Fibroblast of lung (primary cell): ENCODE measurements at places on chromosomes 13 and 19.
A peak's percentile ranks its signal among the peaks of the same experiment; 100 is the strongest.

DNA sequence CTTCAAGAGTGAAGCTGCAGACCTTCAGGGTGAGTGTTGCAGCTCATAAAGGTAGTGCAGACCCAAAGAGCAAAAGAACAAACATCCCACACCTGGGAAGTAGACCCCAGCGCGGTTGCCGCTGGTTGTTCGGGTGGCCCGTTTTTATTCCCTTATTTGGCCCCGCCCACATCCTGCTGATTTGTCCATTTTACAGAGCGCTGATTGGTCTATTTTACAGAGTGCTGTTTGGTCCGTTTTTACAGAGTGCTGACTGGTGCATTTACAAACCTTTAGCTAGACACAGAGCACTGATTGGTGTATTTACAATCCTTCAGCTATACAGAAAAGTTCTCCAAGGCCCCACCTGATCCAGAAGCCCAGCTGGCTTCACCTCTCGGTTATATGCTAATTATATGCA is 1.0 kb downstream of the SCGB2B2 start:
- DNase-seq = no peak

- no peak for DNase-seq
These were observed 314.8 kb downstream of the PCDH17 start for GRCh38 chr13:57946361-57946760.

DNA sequence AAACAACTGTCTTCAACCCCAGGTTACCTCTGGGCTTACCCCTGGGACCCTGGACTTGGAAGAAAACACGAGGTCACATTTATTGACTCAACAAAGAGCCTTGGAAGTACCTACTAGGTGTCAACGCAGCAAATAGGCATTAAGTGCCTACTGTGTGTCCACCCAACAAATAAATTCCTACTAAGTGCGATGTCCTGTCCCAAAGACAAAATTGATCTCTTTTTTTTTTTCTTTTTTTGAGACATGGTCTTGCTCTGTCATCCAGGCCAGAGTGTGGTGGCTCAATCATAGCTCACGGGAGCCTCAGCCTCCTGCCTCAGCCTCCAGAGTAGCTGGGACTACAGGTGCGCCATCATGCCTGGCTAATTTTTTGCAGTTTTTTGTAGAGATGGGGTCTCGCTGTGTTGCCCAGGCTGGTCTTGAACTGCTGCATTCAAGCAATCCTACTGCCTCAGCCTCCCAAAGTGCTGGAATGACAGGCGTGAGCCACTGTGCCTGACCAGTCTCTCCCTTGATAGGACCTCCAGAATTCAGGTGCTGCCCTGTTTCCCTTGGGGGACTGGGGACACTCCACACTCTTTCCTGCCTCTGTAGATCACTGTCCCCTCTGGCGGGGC is 589 bp upstream of the S1PR2 start:
- DNase-seq = no peak

DNA sequence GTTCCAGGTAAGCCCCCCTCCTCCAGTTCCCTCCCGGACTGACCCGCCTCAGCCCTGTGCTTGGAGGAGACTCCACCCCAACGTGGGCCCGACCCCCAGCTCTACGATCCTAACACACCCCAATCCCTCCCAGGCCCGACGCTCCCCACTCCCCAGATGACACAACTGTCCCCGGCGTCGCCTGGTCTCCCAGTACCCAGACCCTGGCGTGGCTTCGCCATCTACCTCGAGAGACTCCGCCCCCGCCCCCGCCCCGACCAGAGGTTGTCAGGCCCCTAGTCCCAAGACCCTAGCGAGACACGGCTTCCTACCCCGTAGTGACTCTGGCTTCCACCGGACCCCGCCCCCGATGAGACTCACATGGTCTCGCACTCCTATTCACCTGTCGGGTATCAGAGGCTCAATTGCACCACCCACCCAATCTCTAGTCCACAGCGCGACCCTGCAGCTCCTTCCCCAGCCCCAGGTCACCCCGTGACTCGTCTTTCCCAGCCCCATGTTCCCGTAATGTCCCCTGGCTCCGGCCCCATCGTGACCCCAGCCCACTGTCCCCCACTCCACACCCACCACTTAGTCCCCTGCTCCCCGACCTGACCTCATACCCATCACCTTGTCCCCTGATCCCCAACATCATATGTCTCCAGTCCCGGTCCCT is 2.9 kb downstream of the CD37 start:
- no peak for DNase-seq

DNA sequence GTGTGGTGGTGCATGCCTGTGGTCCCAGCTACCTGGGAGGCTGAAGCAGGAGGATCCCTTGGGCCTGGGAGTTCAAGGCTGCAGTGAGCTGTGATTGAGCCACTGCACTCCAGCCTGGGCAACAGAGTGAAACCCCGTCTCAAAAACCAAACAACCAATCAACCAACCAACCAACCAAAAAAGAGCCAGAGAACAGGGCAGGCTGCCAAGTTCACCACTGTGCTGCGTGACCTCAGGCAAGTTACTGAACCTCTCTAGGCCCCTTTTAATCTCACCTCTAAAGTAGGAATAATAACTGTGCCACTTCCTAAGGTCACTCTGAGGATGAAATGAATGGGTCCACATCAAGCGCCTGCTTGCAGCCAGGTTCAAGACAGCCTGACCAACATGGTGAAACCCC is 16.9 kb downstream of the TJP3 start:
- no peak for DNase-seq

DNA sequence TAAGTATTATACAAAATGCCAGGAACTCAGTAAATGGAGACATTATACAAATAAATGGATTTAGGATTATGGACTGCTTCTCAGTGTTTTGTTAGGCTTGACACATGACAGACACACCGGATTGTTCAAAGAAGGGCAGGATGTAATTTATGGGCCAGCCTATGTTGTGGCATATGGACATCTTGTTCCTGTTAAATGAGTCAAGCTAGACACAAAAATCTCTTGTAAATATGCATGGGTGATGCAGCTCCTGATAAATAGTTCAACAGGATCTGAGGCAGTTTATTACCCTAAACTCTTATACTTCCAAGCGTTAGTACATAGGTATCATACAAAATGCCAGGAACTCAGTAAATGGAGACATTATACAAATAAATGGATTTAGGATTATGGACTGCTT is 502.3 kb downstream of the TBC1D4 start:
- DNase-seq = no peak

DNA sequence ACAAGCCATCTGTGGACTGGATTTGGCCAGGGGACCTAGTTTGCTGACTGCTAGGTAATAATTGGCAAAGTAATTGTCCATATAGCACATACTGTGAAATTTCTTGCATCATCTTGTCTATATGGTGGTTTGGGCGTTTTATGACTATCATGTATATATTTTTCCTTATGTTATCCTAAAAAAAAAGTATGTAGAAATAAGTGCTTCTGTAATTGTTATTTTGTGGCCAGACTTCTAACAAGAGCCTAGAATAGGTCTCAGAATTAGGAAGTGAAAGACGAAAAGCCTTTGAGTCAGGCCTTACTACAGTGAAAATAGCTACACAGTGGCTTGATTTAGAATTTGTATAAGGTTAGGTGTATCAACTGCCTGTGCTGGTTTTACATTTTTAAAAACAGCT is 4.2 kb downstream of the FNDC3A start:
- no peak for DNase-seq

DNA sequence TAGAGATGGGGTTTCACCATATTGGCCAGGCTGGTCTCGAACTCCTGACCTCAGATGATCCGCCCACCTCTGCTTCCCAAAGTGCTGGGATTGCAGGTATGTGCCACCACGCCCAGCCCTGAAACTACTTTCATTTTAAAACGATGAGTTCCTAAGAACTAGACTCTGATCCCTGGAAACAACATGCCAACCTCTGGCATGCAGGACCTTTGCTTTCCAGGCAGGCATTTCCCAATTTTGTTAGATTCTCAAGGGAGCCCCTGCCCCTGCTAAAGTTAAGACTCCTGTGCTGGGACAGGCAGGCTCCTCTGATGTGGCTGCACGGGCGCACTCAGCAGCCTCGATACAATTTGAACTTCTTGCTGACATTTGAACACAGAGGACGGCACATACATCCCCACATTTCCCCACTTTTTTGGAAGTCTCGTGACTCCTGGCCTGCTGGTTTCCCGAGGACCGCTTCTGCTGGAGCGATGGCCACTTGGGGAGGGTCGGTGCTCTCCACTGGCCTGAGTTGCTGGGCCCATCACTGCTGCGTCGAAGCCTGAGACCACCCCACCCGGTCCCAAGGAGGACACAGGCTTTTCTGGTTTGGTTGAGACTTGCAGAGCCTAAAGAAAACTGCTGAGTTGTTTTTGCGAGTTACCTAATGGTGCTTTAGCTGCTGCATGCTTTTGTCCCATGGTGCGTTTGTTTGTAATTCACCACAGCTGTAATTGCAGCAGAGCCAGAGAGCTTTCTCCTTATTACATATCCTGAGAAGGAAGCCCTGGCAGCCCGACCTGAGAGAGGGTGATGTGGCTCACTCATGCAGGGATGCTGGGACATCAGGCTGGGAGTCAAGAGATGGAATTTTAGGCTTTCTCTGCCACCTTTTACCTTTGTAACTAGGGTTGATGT is 8.2 kb downstream of the ATP11A start:
- DNase-seq = no peak

GRCh38 chr13:93915269-93915809 is 564.1 kb downstream of the DCT start:
- DNase-seq = peak; percentile 62

- peak; percentile 57 for DNase-seq
These were observed 1.3 kb upstream of the ISYNA1 start for GRCh38 chr19:18439025-18439909.

- DNase-seq = no peak
These were observed 307.6 kb downstream of the GPC6 start for GRCh38 chr13:93534181-93534700.

- no peak for DNase-seq
These were observed 15.0 kb downstream of the VWA8 start for GRCh38 chr13:41945926-41946325.

DNA sequence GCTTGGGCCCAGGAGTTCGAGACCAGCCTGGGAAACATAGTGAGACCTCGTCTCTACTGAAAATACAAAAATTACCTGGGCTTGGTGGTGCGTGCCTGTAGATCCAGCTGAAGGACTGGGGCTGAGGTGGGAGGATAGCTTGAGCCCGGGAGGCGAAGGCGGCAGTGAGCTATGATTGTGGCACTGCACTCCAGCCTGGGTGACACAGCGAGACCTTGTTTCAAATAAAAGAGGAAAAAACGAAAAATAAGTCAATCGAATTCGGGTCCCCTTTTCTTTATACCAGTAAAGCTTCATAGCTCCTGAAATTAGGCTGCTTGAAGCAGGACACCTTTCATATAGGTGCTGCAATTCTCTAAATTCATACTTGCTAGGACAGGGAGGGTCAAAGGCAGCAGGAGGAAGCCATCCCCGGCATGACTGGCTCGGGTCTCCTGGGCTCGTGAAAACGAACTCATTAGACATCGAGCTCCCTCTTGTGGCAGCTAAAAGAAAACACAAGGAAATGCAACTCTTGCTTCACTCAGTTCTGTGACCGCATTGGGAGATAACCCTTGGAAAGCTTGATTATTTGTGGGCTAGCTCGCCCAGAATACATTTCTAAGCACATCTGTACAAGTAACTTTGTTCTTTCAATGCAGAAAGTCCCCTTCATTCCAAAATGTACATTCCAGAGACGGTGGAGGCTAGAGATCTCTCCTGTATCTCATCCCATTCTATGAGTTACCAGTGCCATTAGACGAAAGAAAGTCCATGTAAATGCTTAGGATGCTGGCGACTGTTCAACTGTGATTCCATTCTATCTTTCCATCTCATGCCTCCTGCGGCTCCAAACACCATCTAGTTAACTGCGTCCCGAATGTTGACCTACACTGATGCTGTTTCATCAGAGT is 16.8 kb downstream of the FPR2 start:
- DNase-seq = peak; percentile 90

GRCh38 chr19:4375164-4376027 is 25.0 kb downstream of the SH3GL1 start:
- peak; percentile 85 for DNase-seq

DNA sequence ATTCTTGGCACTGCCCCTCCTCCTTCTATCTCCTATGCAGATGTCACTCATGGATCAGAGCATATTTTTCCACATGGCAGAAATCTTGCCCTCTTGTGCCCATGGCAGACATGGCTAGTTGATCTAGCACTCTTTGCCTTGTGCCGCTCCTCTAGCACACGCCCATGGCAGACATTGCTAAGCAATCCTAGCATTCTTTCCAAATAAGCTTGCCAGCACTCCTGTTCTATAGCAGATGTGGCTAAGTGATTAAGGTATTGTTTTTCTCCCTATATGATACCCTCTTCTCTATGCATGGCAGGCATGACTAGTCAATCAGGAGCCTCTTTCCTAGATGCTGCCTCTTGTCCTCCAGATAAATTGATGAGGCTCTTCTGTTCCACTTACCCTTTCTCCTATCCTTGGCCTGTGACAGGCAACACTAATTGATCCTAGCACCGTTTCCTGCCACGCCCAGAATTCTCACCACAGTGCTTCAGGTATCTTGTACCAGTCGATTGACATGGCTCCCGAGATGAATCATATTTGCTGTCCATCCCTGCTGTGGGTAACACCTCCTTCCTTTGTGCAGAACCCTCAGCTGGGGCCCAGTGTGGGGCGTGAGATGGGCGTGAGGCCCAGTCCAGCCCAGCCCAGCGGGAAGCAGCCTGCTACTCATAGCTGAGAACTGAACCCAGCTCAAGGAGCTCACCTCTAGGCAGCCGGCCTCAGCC is 26.9 kb downstream of the TMED1 start:
- DNase-seq = peak; percentile 19

- peak; percentile 46 for DNase-seq
These were observed 9.3 kb downstream of the ZNF582 start for GRCh38 chr19:56383826-56384605.
